ENCODE measurements at places on chromosomes 7 and 10.

- DNase-seq, result no peak
Measured at GRCh38 chr7:51344406-51345138, 28.0 kb upstream of the COBL start.

DNA sequence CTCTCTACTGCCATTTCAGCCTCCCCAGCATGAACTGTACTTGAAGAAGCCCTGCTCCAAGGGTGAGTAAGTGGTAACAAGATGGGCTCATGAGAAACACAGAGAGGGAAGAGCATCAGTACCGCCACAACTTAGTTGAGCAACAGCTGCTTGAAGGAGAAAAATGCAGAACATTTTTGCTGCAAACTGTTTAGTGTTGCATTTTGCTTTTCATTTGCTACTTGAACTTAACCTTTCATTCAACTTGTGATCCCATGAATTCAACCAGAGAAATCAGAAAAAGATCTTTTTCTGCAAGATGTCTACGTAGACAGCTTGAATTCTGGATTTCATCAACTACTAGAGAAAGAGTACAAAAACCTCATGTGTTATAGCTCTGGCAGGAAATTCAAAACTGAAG, 40.7 kb downstream of the ANK3 start:
- no peak for DNase-seq

DNA sequence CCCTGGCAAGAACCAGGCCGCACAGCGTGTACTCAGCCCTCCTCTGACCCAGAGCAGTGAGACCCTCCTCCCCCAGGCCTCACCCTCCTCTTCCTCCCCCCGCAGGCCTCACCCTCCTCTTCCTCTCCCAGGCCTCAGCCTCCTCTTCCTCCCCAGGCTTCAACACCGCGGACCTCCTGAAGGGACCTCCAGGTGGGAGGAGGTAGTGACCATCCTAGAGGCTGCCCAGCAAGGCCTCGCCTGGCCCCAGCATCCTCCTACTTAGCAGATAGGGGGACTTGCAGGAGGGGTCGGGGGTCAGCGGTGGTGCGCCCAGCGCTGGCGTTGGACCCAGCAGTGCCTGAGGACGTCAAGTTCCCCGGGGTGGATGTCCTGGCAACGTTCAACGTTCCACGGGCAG, 270.8 kb downstream of the ELFN1 start:
- DNase-seq, result no peak

DNA sequence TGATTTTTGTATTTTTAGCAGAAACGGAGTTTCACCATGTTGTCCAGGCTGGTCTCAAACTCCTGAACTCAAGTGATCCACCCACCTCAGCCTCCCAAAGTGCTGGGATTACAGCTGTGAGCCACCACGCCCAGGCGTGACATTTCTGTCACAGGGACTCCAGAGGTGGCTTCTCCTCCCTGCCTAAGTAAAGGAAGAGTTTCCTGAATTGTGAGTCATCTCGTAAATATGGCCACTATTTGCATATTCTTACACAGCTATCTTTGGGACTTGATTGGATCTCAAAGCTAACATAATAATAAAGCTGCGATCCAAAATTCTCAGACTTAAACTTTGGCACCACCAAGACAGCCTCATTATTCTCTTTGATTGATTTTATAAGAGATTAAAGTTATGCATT, 50.1 kb downstream of the ADARB2 start:
- no peak for DNase-seq

DNA sequence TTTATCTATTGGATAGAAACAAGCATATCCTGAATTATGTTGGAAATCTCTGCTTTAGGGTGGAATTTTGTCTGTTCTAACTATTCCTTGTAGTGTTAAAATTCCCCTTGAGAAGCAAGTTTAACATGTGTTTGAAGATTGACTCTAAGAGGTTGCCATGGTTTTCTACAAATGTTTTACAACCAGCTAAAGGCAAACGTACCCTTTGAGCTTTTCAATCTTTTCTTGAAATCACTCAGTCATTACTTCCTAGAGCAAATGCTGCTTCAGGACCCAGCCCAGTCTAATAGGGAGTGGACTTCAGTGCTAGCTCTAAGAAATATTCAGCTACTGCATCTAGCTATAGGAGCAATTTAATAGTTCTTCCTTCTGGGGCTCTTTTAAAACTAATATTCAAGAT, 118.8 kb upstream of the IFRD1 start:
- no peak for DNase-seq

GRCh38 chr7:91067242-91067641, 197.0 kb upstream of the FZD1 start:
- DNase-seq, result no peak

GRCh38 chr10:132527339-132528063, 10.1 kb upstream of the INPP5A start:
- no peak for DNase-seq

DNA sequence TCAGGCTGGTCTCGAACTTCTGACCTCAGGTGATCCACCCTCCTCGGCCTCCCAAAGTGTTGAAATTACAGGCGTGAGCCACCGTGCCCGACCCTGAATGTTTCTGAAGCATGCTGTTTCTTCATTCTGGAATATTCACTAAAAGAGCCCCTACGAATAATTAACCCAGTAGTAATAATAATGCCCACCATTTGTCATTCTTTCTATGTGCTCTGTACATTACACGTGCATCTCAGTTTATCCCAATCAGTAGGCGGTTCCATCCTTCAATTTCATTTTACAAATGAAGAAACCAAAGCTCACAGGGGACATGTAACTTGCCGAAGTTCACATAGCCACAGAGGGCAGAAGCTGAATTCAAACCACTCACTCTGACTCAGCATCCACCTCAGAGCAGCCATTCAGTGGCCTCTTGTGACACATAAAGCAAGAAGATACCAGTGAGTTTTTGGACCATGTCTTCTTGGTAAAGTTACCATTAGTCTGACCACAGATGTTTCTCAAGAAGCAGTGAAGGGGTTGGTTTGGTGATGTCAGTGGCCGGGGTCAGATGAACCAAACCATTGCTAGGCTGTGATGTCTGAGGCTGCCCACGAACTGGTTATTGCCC, 71.9 kb upstream of the DUSP5 start:
- no peak for DNase-seq

DNA sequence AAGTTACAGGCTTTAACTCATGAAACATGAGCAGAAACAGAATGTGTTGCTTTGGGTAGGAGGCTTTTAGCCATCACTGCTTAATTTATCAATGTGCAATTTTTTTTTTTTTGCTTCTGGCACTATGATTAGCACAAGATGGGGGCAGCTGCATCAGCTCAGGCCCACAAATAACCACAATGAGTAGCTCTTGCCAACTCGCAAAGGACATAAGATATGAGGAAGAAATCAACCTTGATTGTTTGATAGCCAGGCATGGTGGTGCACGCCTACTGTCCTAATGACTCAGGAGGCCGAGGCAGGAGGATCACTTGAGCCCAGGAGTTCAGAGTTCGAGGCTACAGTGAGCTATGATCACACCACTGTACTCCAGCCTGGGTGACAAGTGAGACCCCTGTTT, 12.3 kb downstream of the NOD1 start:
- DNase-seq, result no peak

- DNase-seq, result no peak
Measured at GRCh38 chr10:91127341-91128082, 93.0 kb upstream of the PCGF5 start.

DNA sequence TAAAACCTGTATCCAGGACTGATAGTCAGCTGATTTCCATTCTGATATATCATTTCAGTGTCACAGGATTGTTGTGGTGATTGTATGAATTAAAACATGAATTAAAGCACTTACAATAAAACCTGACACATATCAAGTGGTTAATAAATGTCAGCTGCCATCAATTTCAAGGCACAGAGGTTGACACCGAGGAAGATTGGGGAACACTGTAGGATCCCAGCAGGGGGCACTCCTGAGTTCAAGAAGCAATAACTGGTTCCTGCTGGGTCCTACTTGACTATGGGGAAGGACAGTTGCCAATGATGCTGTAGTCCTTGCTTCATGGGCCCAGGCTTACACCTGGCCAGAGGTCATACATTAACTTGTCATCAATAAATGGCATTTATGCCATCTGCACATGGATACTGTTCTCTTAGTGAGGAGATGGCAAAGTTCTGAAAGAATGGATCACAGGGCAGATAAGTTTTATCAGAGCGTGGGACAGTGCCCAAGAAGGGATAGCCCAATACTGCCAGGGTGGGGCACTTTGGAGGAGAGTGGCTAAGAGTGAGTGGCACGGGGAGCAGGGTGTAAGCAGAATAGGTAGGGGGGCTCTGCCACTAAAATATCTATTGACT, 24.1 kb downstream of the FZD1 start:
- DNase-seq, result no peak

DNA sequence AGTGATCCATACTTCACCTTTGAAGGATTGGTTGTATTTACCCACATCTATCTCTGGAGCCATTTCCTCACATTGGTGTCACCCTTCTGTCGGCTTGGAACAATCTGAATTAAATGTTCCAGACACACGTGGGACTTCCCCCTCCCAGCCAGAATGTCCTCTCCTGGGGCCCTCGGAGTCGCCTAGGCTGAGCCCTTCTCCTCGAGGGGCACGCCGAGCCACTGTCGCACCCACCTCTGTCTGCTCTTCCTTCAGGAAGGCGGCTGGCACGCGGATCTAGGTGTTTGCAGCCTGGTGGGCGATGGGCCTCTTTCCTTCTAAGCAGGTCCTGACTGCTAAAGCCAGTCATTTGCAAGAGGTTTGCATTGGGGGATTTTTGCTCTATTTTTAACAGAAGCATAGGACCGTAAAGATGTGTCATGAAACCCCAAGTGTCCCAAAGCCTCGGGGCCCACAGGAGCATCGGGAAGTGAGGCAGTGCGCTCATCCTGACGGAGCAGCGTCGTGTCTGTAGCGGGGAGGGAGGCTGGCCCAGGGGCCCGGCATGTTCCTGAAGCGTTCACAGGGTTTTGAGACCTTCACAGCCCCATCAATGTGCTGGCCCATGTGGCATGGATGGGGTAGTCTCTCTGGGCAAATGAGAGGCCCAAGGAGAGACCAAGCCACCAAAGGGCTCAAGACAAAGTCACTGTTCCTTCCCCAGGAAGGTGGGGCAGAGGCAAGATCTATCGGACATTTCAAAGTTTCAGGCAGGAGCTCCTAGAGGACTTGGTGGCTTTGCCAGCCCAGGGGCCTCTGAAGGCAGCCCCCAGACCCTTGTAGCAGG, 86.7 kb downstream of the RGS10 start:
- no peak for DNase-seq

DNA sequence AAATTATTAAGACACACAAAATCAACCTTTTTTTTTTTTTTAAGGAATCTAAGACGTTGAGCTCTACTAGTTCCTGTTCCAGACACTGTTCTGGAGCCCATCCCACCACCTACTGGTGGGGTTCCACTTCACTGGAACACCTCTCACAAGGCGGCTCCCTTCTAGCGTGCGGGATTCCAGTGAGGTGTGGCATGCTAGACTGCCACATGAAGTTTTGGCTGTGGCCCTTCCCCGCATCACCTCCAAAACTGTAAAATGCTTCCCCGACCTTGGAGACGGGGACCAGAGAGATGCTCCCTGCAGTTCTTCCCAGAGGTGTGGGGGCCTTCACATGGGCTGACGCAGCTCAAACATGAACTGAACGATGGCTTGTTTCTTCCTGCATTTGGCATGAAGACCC, 12.6 kb downstream of the FAM53B start:
- no peak for DNase-seq

GRCh38 chr10:95388539-95388938, 97.7 kb upstream of the PDLIM1 start:
- DNase-seq, result no peak

- DNase-seq, result no peak
Measured at GRCh38 chr10:97069576-97070362, 116.0 kb downstream of the SLIT1 start.

- no peak for DNase-seq
Measured at GRCh38 chr7:47413526-47414341, 168.2 kb downstream of the TNS3 start.

DNA sequence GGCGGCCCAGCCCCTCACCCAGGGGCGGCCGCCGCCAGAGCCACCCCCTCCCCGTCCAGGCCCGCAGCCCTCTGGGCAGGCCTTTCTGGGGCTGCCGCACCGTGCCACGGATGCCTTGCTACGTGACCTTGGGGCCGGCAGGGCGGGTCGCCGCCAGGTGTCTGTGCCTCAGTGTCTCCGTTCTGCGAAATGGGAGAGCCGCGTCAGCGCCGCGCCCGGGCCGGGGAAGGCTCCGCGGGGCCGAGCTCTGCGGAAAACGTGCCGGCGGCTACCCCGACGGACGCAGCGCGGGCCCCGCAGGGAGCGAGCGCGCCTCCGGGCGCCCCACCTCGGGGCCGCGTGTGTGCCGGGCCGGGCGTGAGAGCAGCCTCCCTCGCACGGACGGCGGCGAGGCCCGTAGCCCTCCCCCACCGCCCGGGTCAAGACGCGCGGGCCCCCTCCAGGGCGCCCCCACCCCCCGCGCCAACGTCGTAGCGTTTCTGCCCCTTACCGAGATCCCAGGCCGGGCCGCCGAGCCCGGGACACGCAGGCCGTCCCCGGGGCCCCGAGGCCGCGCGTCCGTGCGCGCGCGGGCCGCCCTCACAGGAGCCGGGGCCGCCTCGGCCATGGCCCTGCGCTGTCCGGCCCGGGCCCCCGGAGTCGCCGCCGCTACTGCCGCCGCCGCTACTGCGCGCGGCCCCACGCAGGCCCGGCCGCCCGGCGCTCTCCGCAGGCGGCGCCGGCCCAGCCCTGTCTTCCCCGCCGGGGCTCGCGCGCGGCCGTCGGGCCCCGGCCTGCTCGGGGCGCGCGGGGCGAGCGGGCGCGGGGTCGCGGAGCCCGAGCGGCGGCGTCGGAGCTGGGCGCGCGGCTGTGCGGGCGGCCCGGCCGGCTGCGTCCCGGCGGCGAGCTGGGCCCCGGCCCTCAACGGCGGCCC, 1.1 kb downstream of the ZNF777 start:
- peak; percentile 71 for DNase-seq
